ENCODE measurements at places on chromosomes 3 and 15.

DNA sequence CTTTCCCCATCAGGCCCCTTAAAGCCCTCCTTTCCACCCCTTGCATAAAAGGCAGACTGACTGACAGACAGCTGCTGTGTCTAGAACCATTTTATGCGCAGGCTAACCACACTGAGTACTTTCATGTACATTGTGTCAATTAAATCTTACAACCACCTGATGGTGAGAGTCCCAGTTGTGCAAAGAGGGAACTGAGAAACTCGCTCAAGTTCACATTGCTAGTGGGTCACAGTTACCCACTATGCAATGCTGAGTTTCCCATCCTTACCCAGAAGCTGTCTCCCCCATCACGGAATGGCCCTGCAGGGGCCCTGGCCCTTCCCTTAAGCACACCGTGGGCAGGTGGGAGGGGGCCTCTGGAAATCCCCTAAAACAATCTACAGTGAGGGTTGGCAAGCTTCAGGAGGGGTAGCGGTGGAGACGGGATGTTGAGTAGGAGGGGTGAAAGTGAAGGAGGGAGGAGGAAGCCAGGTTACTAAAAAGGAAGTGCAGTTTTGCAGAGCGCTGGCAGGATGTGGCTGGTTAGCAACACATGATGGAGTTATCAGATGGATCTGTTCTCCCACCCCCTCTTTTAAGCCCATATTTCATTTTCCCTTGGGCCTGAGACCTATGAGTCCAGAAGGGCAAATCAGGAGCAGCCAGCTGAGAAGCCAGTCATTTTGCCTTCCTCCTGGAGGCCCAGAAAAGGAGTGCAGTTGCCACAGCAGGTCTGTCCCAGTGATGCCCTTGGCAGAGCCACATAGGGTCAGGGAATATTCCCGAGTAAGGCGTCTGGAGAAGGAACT, 30.0 kb downstream of the STARD5 start:
- no peak for DNase-seq

DNA sequence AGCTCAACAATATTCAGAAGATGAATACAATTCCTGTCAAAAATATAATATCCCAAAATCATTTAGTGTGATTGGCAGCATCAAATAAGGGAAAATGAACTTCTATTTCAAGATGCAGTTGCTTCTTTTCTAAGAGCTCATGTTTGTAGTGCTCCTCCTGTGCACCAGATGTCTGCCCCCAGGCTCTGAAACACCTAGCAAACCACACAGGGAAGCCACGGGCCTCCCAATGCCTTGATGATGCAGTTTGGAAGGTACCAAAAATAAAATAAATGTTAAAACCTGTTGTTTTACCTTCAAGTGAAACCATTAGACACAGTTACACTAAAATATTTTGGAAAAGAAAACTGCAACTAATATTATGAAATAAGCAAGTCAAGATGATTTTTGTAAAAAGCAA, 22.2 kb downstream of the CFAP20DC start:
- no peak for DNase-seq

- DNase-seq = no peak
Measured at GRCh38 chr15:68126396-68126795, 72.3 kb downstream of the PIAS1 start.

GRCh38 chr3:154464440-154465190, 34.6 kb upstream of the GPR149 start:
- no peak for DNase-seq

DNA sequence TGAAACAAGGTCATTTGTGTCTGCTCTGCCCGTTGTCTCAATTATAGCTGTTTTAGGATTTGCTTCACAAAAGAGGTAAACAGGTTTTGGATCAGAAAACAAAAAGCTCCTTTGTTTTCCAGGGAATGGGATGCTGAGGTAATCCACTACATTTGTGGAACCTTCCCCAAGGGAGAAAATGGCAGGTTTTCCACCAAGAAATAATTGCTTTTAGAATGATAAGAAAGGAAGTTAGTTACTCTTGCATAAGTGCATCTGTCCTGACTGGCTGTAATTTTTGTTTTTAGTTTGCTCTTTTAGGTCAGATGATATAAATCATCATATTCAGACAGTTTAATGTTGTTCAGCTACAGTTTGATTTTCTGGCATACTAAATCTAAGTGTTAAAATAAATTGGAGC, 198.5 kb upstream of the COL8A1 start:
- peak; percentile 49 for DNase-seq

GRCh38 chr3:49098429-49098828, 4.6 kb upstream of the QRICH1 start:
- no peak for DNase-seq

DNA sequence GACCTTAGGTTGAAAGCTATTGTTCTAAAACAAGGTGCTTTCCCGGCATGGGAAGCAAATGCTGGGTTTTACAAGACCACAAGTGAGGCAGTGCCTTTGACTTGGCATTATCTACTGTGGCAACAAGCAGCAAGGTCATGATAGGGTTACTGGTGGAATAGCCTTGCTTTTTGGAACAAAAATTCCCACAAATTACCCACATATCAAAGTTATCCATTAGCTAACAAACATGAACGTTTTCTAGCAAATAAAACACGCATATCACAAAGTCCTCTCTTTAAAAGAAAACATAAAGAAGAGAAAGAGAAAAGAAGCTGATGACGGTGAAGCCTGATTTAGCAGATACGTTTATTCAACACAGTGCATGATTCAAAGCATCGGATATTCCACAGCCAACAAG, 57.6 kb downstream of the SETMAR start:
- DNase-seq = no peak

GRCh38 chr3:177065285-177066033, 131.8 kb downstream of the TBL1XR1 start:
- no peak for DNase-seq

- no peak for DNase-seq
Measured at GRCh38 chr15:55829826-55830225, 86.9 kb upstream of the PRTG start.

DNA sequence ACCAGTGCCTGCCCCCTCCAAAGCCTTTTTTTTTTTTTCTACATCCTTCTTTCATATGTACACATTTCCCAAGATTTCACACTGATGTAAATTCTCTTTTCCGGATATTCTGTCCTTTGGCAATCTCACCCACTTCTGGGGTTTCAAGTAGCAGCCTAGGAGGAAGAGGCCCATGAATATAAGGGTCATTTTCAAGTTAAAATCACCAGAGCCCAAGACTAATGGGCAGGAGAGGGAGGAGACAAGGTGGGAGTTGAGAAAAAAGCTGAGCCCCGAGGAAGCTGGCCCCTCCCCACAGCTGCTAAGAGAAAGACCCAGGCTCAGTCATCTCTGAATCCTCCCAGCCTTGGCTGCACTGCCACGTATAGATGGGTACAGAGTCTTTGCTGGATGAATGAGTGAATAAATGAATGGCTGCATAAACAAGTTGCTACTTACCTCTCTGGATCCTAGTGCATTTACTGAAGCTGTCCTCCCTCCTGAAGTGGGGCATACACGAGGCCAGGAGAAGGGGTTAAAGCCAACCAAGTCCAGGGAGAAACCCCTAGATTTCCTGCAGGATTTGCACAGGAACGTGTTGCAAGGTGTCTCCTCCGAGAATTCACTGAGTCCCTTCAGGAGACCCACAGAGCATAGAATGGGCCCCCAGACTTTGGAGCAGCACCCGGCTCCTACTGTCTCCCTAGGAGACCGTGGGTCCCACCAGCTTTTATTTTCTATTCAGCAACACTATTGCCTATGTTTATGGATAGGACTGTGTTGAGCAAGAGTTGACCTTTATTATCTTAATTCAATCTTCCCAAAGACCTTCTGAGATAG, 100.8 kb upstream of the LIPC start:
- no peak for DNase-seq

GRCh38 chr3:151789853-151790463, 24.0 kb upstream of the AADAC start:
- peak; percentile 40 for DNase-seq

DNA sequence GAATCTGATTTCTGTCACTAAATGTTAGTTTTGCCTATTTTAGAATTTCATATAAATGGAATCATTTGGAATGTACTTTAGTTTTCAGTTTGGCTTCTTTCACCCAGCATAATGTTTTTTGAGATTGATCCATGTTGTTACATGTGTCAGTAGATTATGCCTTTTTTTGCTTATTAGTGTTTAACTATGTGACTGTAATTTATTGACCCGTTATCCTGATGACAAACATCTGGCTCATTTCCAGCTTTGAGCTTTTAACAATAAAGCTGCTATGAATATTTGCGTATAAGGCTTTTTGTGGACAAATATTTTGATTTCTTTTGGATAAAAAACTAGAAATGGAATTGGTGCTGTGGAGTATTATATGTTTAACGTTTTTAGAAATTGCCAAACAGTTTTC, 254.5 kb upstream of the CFAP20DC start:
- DNase-seq = no peak

DNA sequence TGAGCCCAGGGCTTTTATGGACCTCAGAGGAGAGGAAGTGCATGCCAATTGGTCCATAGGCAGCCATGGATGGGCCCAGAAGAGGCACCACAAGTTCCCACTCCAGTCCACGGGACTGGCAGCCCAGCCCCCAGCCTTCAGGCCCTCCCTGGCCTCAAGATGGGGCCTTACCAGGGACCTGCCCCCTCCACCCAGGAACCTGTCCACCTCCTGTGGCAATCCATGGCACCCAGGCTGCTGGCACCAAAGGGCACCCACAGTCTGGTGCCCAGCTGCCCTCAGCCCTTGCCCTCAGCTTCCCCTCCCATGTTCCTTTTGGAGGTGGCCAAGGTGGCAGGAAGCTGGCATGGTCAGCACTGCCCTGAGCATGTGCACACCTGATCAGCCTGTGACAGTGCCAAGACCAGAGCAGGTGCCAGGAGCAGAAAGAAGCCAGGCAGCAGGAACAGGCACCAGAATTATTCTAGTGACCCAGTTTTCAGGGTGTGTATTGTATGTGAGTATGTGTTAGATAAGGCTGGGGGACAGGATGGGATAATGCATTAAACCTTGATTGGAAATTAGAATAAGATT, 415.0 kb downstream of the NTRK3 start:
- DNase-seq = no peak

GRCh38 chr3:171160325-171160724, 133.8 kb upstream of the SLC2A2 start:
- DNase-seq = no peak

- no peak for DNase-seq
Measured at GRCh38 chr3:184154885-184155643, at the start of gene DVL3. DVL3 (plus strand) TSS chr3:184155377; CDS start chr3:184155636, 259 bp downstream.

DNA sequence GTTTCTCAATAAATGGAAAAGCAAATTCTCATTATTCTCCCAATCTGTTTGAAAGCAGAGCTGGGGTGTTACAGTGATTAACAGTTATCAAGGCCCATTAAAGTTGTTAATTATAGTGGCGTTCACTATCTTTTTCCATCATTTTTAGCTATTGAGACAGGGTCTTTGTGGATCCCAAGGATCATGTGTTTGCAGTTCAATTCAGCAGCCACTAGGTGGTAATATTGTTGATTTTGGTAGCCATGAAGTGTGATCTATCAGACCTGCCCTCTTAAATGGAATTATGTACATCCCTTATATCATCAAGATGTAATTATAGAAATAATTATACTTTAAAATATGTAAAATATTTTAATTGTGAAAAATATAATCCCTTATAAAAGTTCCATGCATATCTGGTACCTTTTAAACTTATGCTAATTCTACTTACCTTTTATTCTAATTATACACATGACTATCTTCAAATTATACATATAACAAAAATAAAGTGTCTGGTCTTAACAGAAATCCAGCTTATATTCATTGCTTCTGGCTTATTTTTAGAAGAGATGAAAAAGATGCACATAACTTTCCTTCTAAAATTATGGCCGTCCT, 126.4 kb downstream of the GREM1 start:
- DNase-seq = no peak

Data from fibroblast of skin of left quadriceps (primary cell).